Thoracic aorta (tissue), 2 donors: ENCODE measurements at places on chromosomes 12 and 14. TPM values are rescaled to one million over a fixed set of nuclear protein-coding genes. Genes with fewer than 3 reads are reported as not detected.

The FGD4 gene
- 52.7 TPM for total RNA-seq

GRCh38 chr14:50452979-50453705, 56.5 kb upstream of the CDKL1 start:
- peaks cover 26% of the 10 kb centered on the region for H3K36me3 ChIP-seq
- DNase-seq, result no peak
- no peaks in the 10 kb centered on the region for H3K4me1 ChIP-seq
- H3K4me3 ChIP-seq, result no peak overlapping the region
- H3K27me3 ChIP-seq, result no peaks in the 10 kb centered on the region

GRCh38 chr14:72736308-72736707, 157.6 kb downstream of the DPF3 start:
- H3K27ac ChIP-seq, result no peak overlapping the region
- no peaks in the 10 kb centered on the region for H3K27me3 ChIP-seq
- no peak overlapping the region for H3K4me3 ChIP-seq
- no peaks in the 10 kb centered on the region for H3K36me3 ChIP-seq
- H3K4me1 ChIP-seq, result no peaks in the 10 kb centered on the region

The DDIT3 gene
- total RNA-seq, result 39.6 TPM

GRCh38 chr12:94938583-94938982, 64.9 kb downstream of the NDUFA12 start:
- no peak overlapping the region for H3K27ac ChIP-seq
- no peaks in the 10 kb centered on the region for H3K36me3 ChIP-seq
- no peak for DNase-seq
- no peaks in the 10 kb centered on the region for H3K27me3 ChIP-seq
